RWPE1 (cell line): ENCODE measurements at places on chromosomes 3 and 15.

- no peak for DNase-seq
These were observed 66.6 kb downstream of the NUP210 start for GRCh38 chr3:13353506-13353905.

GRCh38 chr15:55990998-55991397, 2.4 kb downstream of the NEDD4 start:
- no peak for DNase-seq

DNA sequence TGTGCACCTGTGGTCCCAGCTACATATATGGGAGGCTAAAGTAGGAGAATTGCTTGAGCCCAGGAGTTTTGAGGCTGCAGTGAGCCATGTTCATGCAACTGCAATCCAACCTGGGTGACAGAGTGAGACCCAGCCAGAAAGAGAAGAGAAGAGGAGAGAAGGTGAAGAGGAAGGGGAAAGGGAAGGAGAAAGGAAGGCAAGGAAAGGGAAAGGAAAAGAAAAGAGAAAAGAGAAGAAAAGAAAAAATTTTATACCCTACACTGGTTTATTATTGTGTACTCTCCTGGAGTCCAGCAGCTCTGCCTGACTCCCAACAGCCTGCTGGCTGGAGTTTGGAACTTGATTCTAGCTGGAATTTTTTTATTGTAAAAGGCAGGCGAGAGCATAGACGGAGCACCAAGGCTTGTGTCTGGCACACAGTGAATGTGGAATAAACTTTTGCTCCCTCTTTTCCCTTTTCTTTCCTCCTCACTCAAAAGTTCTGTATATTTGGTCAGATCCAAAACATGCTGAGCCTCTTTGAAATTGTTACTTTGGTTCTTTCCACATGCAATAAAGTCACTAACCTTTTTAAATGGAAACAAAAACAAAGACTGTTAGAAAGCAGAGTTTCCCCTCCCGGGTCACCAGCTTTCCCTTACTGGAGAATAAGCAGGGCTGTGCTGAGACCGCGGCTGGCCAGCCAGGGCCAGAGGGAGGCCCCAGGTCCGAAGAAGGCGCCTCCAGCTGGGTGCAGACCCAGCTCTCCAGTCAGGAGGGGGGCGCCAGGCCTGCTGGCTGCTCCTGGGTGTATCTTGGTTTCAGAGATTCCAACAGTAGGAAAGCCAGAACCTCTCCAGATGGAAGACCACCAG, 9.9 kb downstream of the THSD4 start:
- no peak for DNase-seq

- no peak for DNase-seq
These were observed 50.6 kb downstream of the KY start for GRCh38 chr3:134600206-134600605.

- peak; percentile 4 for DNase-seq
These were observed 273.2 kb downstream of the MECOM start for GRCh38 chr3:169390271-169390670.

- no peak for DNase-seq
These were observed 1.2 kb upstream of the BBX start for GRCh38 chr3:107521469-107522059.

DNA sequence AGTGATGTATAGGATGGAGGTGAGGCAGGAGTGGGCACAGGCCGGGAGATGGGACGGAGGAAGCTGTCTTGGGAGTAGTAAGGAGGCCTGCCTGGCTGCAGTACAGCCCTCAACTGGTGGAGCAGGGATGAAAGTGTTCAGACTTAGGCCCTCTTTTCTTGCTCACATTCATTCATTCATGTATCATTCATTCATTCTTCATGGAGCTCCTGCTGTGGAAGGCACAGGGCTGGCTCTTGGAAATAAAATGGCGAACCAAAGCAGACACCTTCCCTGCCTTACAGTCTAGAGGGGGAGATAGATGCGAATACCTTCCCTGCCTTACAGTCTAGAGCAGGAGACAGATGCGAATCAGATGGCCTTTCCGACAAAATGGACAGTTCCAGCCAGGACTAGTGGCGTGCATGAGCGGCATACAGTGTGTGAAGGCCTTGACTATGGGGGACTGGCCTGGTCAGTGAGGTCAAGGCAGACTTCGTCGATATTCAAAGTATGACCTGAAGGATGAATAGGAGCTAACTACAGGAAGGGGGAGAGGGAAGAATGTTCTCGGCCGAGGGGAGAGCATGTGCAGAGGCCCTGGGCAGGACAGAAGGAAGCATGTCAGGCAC, 143.2 kb upstream of the TLE3 start:
- DNase-seq: no peak

GRCh38 chr15:49037546-49037940, 8.7 kb downstream of the SECISBP2L start:
- no peak for DNase-seq

- DNase-seq: peak; percentile 42
These were observed 87.5 kb downstream of the KCNMB2 start for GRCh38 chr3:178623666-178624255.

DNA sequence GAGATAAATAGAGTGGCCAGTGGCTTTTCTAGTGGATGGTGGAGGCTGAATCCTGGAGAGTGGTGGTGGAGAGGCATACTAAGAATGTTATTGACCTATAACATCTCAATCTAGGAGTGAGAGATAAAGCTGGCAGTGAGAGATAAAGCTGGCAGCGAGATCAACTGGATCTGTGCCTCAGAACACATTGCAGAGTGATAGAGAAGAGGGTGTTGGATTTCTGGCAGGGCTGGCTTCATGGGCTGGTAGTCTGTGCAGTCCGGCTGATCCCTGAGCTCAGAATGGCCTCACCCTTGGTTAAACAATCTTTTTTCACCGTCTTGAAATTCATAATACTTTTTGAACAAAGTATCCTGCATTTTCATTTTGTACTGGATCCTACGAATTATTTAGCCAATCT, 221.2 kb downstream of the NLGN1 start:
- DNase-seq: no peak
